Lung (tissue), 17 donors: ENCODE measurements at places on chromosomes 7 and 10.

DNA sequence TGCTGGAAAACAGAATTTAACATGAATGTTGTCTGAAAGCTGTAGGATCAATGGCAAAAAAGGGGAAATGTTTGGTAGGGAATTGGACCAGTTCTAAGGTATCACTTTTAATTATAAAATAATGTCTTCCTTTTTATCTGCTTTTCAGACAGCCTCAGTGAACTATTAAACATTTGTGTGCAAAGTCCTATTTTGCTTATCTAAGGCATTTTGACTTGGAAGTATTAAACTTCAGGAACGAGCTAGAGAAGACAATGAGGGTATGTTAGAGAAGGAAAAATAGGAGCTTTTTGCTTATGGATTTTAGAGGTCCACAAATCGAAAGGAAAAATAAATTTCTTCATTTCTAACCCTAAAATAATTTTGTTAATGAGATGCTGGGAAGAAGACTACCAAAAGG lies 63.3 kb downstream of the PODXL start:
- no peak for DNase-seq

DNA sequence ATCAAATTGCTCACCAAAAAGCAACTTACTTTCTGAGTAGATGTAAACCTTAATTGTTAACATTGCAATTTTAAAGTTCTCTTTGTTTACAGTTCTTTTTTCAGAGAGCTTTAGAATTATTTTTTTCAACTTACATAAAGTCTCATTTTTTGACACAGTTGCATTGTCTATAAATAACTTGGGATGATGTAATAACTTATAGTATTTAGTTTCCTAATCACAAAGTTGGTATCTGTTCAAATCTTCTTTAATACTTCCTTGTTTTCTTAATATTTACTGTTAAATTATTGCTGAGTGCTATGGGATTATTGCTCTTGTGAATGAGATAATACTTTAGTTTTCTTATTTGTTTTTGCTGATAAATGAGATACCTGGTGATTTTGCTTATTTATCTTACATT lies 18.9 kb upstream of the SUV39H2 start:
- no peak for DNase-seq

DNA sequence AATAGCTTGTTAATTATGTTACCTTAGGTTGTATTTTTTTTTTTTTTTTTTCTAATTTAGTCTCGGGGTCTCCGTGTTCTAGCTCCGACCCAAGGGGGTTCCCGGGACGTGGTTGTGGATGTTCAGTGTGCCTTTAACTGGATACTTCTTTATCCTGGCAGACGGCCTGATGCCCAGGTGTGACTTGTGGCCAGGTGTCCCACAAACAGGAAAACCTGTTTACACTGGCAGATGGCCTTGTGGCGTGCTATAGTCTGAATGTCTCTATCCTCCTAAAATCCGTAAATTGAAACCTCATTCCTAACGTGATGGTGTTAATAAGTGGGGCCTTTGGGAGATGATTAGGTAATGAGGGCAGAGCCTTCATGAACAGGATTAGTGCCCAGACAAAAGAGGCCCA lies 546.4 kb upstream of the C7orf33 start:
- DNase-seq: no peak

DNA sequence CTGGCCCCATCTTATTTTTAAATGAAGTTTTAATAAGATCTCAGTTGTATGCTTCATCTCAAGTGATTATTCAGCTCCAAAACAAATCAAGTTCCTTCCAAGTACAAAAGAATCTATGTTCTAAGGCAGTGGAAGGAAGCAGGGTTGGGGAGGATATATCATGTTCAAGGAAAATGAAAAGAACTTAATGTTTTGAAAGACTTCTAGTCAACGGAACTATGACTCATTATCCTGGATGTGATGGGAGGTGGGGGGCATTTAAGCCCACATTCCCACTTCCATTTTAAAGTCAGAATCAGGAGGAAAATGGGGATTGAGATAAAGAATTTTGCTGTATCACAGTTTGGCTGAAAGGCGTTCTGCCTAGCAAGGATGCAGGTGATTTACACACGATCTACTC lies 59.4 kb downstream of the FANK1 start:
- no peak for DNase-seq

GRCh38 chr7:137920637-137921399 lies 74.0 kb upstream of the DGKI start:
- peak; percentile 53 for DNase-seq

- DNase-seq: peak; percentile 1
Measured at GRCh38 chr7:142771353-142771723, 568 bp downstream of the PRSS2 start.

GRCh38 chr7:36760856-36761762 lies 36.8 kb upstream of the AOAH start:
- no peak for DNase-seq

GRCh38 chr7:141866974-141867373 lies 25.7 kb upstream of the PRSS37 start:
- DNase-seq: no peak

- no peak for DNase-seq
Measured at GRCh38 chr10:129386415-129387257, 80.4 kb upstream of the MGMT start.

DNA sequence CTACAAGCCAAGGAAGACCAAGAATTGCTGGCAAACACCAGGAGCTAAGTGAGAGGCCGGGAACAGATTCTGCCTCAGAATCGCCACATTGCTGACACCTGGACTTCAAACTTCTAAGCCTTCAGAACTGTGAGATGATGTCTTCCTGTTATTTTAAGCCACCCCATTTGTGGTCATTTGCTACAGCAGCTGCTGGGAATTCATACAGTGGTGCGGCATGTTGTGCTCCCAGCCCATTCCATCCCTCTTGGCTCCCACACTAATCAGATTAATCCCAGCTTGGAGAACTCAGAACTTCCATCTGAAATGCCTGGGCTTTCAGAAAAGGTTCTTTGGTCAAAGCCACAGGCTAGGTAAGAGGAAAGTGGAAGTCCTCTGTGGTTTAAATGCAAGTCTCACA lies 24.9 kb downstream of the TCAF1 start:
- no peak for DNase-seq

DNA sequence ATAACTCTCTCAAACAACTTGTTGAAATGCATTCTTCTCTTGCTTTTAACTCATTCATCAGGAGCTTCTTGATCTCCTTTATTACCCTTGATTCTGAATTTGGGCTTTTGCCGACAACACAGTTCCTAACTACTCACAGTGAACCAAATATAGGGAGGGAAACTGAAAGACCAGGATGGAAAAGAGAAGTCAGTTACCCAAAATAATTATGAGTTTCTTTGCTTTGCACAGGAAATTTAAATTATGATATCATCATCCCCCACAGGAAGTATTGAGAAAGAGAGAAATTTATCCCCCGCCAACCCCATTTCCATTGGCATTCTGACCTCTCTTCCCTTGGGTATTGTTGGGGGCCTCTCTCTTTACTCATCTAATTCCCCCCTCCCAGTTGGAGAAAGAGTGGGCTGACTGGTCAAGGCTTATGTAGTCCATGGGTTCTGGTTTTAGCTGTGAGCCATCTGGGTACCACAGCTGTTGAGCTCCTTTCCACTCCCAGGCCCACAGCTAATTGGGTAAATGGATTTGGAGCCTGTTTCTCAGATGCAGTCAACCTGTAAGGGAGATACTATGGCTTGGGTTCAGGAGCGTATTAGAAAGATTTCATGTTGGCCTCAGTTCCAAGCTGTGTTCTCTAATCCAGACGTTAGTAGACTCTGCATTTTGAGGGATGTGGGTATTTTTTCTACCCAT lies 109.0 kb downstream of the FZD1 start:
- no peak for DNase-seq

- DNase-seq: no peak
Measured at GRCh38 chr7:41052736-41053135, 650.2 kb downstream of the INHBA start.

- DNase-seq: peak; percentile 18
Measured at GRCh38 chr10:106931159-106931852, 233.2 kb downstream of the SORCS1 start.

DNA sequence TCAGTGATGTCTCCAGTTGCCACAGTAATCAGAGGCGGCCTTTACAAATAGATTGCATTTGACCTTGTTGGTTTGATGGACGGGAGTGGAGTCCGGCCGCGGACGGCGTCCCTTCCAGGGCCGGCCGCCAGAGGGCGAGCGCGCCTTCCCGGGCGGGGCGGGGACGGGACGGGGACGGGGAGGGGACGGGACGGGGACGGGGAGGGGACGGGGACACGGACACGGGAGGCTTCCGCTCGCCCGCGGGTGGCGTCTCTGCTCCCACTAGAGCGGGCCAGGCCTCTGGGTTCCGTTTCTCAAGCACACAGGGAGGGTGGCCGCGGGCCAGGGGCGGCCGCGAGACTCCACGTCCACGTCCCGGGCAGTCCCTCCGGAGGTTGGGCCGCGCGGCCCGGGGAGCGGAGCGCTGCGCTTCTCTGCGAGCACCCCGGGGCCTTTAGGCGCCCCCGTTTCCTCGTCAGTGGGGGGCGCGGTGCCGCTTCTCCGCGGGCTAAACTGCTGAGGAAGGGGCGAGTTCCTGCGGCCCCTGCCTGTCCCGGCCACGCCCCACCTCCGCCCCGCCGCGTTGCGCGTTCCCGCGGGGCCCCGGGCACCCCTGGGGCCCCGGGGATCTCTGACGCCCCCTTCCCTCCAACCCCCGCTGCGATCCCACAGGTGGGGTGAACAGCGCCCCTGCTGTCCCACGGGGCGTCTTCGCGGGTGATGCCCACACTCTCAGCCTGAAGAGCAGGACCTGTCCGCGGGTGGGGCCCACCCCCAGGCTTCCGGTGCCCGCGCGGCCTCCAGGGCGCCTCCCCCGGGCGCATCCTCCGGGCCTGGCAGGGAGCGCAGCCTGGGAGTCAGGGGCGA lies 84.2 kb upstream of the MKI67 start:
- DNase-seq: peak; percentile 46

GRCh38 chr7:135620980-135621850 lies 41.1 kb upstream of the STMP1 start:
- DNase-seq: peak; percentile 57

DNA sequence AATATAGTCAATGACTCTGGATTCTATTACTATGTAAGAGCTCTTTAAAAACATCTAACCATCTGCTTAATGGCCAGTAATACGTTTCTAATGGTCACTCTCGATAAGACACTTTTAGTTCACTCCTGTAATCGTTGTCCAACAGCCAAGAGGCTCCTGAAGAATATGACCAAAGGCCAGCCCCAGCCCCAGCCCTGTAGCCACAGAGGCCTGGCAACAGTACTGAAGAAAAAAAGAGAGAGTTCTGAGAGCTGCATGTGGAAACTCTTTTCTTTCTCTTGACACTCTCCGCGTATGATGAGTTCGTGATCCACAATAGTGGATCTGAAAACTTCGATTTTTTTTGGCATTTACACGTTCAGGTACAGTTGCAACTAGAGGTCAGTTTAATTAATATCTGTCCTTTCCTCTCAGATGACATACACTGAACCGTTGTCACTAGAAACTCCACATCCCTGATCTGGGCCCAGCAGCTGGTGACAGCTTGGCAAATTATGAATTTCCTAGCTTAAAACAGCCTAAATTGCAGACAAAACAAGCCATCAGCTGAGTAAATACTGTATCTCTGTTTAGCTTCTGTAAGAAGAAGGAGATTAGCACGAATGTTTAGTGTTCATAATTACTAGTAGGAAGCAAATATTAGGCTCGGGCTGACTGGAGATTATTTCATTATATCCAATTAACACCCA lies 456.7 kb downstream of the LRMDA start:
- no peak for DNase-seq

DNA sequence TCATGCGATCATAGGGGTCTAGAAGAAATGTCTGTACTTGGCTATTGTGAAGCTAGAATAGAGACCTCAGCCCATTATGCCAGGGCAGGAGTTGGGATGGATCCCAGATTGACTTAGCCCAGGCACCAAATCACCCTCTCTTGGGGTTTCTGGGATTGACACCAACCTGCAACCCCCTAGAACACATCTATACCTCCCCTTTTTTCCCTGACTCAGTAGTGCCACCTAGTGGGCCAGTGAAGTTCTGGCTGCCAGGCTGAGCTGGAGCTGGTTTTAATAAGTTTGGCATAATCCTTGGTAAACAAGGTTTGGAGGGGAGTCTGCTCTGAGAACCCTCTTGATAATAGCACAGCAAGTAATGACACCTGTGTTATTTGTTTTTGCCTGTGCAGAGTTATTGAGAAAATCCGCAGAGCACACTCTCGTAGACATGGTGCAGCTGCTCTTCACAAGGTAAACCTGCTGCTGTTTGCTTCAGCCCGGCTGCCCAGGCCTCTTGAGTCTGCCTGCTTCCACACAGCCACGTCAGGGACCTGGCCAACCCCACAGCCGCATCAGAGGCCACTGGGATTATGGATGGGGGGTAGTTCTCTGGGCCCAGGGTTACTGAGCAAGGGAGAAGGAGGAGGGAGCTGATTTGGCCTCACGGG lies 43.3 kb upstream of the NFKB2 start:
- peak; percentile 74 for DNase-seq

DNA sequence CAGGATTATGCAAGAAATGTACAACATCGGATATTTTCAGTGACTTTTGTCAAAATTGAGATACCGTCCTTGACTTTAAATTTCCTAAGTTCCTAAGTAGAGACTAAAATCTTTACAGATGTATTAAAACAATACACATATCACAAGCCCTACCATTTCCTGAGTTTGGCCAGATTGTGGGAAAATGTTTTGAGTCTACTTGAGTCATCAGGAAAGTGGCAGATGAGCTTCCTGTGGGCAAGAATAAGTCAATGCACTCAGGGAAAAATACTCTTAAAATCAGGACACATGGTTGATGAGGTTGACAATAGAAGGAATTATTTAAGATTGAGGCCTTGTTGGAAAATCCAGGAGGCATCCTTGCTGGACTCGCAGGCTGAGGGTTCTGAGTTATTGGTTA lies 162.5 kb downstream of the SNX10 start:
- DNase-seq: no peak

DNA sequence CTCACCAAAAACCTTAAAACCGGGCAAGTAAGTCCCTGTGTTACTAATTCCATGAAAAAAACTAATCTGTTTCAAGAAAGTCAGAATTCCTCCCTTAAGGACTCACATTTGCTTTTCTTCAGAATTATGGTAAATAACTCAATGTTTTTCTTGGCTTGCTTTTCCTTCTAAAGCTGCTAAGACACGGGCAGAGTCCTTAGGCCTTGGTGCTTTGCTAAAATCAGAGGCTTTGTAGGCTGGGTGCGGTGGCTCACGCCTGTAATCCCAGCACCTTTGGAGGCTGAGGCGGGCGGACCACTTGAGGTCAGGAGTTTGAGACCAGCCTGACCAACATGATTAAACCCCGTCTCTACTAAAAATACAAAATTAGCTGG lies 32.0 kb downstream of the GNA12 start:
- no peak for DNase-seq

GRCh38 chr10:130902929-130903328 lies 408.6 kb downstream of the TCERG1L start:
- DNase-seq: no peak

GRCh38 chr10:8712656-8713055 lies 658.2 kb downstream of the GATA3 start:
- no peak for DNase-seq

- DNase-seq: no peak
Measured at GRCh38 chr7:85776691-85777345, 590.0 kb upstream of the SEMA3D start.
